ENCODE measurements at places on chromosomes 2 and 18. TPM values are rescaled to one million over a fixed set of nuclear protein-coding genes. Genes with fewer than 3 reads are reported as not detected.
A peak's percentile ranks its signal among the peaks of the same experiment; 100 is the strongest.

DNA sequence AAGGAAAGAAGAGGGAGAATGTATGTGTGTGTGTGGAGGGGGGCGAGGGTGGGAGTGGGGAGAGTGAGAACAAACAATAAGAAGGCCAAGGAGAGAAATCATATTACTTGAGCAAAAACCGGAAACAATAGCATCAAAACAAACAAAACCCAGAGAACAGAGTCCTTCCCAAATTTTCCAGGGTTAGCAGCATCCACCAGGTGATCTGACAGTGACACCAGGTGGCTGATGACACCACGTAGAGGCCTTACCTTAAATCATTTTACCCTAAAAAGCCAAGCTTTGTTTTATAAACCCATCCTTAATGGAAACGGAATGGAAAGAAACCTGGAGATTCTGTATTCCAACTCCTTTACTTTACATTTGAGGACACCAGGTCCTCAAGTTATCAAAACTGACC lies 42.9 kb downstream of the CDCA7 start:
- no peak for DNase-seq

GRCh38 chr18:23857756-23858155 lies 156.8 kb upstream of the TTC39C start:
- DNase-seq = no peak

- DNase-seq = no peak
Observed at GRCh38 chr2:55156984-55157383, 75.1 kb downstream of the CLHC1 start.

GRCh38 chr18:22293417-22293816 lies 124.0 kb downstream of the GATA6 start:
- no peak for DNase-seq

The DIPK1C gene
- total RNA-seq = not detected

DNA sequence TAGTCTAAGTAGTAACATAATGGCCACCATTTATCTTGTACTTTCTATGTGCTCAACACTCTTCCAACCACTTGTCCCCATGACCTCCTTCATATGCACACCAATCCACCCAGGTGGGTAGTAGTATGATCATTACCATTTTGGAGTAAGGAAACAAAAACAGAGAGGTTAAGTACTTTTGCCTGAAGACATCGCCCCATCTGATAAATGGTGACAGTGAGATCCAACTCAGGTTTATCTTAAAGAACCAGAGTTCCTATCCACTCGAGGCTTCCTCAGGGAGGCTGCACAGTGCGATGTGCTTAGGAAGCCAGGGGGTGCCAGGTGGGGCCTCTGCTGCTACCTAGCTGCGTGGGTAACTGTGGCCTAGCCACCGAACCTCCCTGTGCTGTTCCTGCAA lies 14.1 kb downstream of the NFE2L2 start:
- DNase-seq = no peak

DNA sequence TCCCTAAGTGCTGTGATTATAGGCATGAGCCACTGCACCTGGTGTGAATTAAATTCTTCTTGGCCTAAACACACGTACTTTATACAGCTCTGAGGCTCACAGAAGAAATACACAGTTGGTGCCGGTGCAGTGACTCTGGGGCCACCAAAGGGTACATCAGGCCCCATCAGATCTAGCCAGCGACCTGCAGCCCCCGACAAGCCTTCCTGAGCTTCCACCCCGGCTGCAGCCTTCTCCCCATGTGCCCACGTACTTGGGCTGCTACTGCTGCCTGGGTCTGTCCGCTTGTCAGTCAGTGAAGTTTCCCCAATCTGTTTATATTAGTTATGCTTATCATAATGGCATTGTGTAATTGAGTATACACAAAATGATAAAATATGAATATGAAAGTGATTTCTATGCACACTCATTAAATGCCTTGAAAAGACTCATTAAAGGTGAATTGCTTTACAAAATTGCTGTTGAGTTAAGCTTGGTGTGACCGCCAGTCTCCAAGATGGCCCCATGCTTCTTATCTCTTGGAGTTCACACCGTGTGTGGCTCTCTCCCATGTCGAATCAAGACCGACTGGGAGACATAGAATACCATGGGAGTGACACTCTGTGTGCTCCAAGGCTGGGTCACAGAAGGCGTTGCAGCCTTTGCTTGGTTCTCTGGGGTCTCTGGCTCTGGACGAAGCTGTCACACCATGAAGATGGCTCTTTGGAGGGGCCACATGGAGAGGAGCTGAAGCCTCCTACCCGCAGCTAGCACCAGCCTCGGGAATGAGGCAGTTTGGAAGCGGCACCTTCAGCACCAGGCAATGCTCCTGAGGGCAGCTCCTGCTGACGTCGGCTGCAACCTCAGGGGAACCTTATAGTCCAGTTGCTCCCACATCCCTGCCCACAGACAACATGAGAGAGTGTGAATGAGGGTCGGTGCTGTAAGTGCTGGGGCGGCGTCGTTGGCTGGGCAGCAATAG lies 29.2 kb upstream of the HPCAL1 start:
- DNase-seq = no peak

The AQP12A gene
- total RNA-seq = not detected

GRCh38 chr2:16641509-16641908 lies 24.1 kb downstream of the CYRIA start:
- DNase-seq = no peak

The TUBB8B gene
- not detected for total RNA-seq

GRCh38 chr2:33275689-33276444 lies 200.6 kb upstream of the RASGRP3 start:
- DNase-seq = peak; percentile 96

The IL36G gene
- total RNA-seq = not detected

DNA sequence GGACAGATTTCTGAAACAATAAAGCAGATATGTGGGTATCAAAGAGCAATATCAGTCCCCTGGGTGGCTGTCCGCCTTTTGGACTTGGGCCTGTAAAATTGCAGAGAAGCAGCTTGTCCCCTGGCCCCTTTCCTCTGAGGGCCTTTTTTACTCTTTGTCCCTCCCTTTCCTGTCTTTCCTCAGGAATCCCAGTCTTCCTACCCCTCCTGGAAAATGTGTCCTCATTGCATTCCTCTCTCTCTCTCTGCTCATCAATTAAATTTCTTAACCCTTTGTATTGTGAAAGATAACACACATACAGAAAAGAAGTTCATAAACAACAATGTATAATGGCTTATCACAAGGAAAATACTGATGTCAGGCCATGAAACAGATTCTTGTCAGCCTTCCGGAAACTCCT lies 3.0 kb upstream of the GRB14 start:
- DNase-seq = no peak

DNA sequence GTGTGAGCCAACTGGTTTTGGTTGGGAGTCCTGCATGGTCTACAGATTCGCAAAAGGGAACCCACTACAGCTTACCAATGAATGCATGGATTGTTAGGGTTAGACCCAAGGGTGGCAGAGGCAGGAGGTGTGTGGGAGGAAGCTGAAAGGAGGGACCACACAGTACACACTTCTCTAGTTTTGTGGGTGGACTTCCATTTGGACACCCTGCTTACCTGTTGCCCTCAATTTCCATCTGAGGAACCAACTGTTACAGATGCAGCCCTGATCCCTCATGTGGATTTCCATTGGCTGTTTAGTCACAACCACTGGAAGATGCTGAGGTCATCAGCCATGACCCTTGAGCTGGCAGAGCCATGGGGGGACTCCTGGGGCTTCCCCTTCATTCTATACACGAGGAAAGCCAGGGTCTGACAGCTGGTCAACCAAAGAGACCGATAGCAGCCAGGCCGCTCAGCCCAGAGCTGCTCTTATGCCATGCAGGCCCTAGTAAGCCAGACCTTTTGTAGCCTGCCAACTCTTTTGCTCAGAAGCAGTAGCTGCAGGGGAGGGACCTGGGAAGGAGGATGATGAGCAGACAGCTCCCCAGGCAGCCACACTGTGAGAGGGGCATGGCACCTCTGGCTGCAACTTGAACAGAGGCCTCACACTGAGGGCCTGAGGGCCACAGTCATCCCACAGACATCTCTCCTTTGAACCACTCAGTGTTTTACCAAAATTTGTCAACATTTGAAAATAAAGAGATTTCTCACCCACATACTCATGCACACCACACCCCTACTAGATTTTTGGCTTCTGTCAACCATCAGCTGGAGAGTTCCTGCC lies 162.1 kb downstream of the SETBP1 start:
- no peak for DNase-seq

The GCG gene
- total RNA-seq = not detected

GRCh38 chr2:72082021-72082601 lies 65.6 kb downstream of the CYP26B1 start:
- no peak for DNase-seq

DNA sequence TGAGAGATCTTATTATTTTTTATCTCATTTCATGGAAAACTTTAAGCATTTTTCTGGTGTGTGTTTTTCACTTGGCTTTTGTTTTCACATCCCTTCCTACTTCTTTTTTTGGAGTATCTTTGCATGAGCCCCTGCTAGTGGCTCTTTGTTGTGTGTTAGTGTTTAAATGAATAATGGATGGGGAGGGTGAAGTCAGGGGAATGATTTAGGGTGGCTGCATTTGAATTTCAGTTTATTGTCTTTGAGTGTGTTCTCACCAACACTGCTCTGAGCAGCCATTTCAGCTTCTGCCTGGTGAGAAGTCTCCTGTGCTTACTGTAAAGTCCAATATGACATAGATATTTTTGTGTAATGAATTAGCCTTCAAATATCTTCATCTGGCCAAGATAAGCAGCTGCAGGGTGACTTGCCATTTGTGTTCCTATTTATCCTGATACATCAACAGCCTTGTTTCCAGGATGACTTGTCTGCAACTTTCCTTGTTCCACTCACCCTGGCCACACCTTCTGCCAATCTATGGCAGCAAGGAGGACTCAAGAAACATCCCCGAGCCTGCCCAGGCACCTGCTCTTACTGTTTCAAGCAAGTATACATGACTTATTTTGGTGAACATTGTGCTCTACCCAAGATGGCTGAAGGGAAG lies 182.6 kb downstream of the PDE11A start:
- DNase-seq = no peak

The NPPC gene
- total RNA-seq = 0.82 TPM

DNA sequence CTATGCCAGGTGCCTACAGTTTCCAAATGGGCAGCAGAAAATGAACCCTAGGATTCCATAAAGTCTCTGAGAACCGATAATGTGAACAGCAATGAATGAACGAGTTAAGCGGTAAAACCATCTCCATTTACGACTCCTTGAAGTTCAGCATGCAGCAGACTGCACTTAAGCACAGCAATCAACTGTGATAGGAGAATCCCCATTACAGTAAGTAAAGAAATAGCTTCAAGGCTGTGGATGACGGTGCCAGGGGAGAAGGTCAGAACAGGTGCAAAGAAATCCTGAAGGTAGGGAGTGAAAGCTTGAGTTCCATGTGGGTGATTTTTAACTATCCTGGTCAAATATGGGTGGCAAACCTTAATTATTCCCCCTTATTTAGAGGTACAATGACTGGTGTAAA lies 444.4 kb downstream of the NCKAP5 start:
- DNase-seq = no peak

The CD8B2 gene
- not detected for total RNA-seq

- DNase-seq = no peak
Observed at GRCh38 chr2:161370981-161371380, 45.1 kb upstream of the TBR1 start.

The PROC gene
- total RNA-seq = not detected

The DNER gene
- 13.4 TPM for total RNA-seq

GRCh38 chr2:45932278-45932975 lies 281.0 kb downstream of the PRKCE start:
- DNase-seq = no peak

The CLHC1 gene
- 2.8 TPM for total RNA-seq

The PRADC1 gene
- total RNA-seq = 12.1 TPM

The SKOR2 gene
- total RNA-seq = not detected

The VWC2L gene
- total RNA-seq = not detected

GRCh38 chr2:23553561-23553960 lies 168.6 kb downstream of the KLHL29 start:
- no peak for DNase-seq

GRCh38 chr2:43317194-43317593 lies 90.8 kb upstream of the ZFP36L2 start:
- DNase-seq = no peak

DNA sequence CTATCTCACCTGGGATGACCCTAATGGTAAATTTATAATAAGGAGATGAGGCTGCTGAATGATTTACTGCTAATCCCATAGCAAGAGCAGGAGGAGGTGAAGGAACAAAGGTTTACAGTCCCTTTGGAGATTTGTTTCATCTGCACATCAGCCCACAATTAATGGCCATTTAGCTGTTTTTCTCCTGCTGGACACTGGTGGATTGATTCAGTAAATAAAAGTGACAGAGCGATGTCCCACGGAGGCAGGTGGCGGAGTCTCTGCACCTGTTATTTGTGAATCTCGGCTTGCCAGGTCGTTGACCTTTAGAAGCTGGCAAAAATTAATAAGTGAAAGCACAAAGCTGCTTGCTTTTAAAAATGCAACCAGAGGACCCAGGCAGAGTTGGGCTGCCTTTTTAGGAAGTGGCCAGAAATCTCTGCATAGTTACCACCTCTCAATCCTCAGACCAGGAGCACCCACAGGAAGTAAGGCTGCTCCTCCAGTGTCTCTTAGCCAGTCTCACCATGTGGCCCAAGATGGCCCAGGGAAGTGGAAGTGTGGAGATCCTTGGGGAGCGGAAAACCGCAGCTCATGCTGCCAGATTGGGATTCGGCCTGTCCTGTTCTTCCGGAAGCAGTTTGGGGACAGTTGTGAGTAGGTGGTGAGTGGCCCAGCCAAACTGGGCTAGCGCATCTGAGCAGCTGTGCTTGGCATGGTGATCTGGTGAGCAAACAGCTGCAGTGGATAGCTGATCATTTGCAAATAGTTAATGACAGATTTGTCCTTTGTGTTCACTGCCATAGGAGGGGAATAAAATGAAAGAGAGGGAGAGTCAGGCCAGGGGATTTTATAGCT lies 1005.7 kb upstream of the PIK3C3 start:
- no peak for DNase-seq

The BAZ2B gene
- 79.3 TPM for total RNA-seq

DNA sequence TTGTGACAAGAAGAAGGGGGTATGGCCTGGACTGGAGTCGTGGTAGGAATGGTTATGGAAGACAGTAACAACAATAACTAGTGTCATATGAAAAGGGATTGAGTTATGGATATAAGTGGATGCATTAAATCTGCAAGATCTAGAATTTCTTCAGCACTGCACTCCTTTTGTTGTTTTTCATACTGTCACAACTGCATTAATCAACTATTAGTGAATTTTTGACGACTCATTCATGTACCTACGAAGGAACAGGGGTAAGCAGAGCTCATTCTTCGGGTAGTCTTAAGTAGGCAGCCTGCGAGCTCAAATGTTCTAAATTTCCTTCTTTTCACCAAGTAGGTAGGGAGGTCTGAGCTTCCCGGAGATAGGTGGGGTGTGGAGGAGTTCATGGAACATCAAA lies 109.7 kb upstream of the UPP2 start:
- DNase-seq = no peak
